ENCODE measurements at places on chromosomes 16 and 17. TPM values are rescaled to one million over a fixed set of nuclear protein-coding genes. Genes with fewer than 3 reads are reported as not detected.

Gene FBXL19
- 9.8 TPM for total RNA-seq

Gene C16orf92
- not detected for total RNA-seq

Gene TMEM100
- total RNA-seq: 2.1 TPM

Gene MSLN
- total RNA-seq: not detected

Gene KCNJ18
- total RNA-seq: not detected

Gene ABI3
- total RNA-seq: not detected

Gene IGFALS
- 0.27 TPM for total RNA-seq

Gene WDR45B
- total RNA-seq: 32.0 TPM

Gene KCNJ16
- total RNA-seq: not detected

Gene TBC1D3C
- total RNA-seq: not detected

Gene TNFRSF13B
- not detected for total RNA-seq

Gene PRDM7
- not detected for total RNA-seq

Gene PLCG2
- 0.09 TPM for total RNA-seq

Gene FZD2
- total RNA-seq: 16.4 TPM

Gene SARM1
- 7.8 TPM for total RNA-seq

Gene CMTM3
- 7.4 TPM for total RNA-seq

Gene NPIPA5
- 0.54 TPM for total RNA-seq

Gene PPP1R27
- not detected for total RNA-seq

Gene TP53TG3C
- not detected for total RNA-seq

Gene TOM1L1
- 3.8 TPM for total RNA-seq

Gene AGRP
- total RNA-seq: not detected

Gene KRT33A
- not detected for total RNA-seq

Gene WNT9B
- total RNA-seq: not detected

All from fibroblast of the aortic adventitia (primary cell).